AG04450 (cell line): ENCODE measurements at places on chromosomes 11 and 22.

DNA sequence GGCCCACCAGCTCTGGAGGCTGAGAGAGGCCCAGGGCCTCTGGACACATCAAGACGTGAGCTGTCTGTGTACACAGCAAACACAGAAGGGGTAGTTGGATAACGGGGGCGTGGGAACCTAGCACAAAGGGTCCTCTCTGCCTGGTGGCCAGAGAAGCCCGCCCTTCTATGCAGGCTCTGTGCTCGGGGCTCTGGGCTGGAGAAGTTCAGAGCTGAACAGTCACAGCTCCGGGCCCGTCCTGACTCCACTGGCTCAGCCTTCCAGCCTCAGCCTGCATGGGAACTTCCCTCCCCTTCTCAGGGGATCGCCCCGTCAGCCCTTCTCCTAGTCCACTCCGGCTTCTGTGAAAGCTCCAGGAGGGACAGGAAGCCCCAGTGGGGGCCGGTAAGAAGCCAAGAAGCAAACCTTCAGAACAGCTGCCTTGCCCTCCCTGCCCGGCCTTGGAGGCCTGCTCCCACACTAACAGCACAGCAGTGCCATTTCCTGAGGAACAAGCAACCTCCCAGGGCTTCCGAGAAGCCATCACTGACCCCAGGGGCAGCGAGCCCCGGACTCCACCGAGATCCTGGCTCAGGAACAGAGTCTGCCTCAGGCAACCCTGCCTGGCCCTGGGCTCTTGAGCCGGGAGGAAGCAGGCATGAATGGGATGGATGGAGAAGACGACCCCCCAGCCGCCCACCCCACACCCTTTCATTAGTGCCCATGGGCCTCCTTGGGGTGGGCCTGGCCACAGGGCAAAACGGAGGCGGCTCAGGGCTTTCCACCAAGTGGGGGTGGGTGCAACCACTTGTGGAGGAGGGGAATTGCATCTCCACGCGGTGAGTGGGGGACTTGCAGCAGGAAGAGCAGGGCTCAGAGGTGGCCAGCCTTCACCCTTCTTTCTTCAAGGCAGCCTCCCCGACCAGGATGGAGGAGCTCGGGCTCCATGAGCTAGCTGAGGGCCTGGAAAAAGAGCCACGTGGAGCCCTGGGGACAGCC is 119.8 kb downstream of the ST3GAL4 start:
- no peak for DNase-seq

- no peak for DNase-seq
Observed at GRCh38 chr11:75993126-75993525, 178.1 kb downstream of the UVRAG start.

DNA sequence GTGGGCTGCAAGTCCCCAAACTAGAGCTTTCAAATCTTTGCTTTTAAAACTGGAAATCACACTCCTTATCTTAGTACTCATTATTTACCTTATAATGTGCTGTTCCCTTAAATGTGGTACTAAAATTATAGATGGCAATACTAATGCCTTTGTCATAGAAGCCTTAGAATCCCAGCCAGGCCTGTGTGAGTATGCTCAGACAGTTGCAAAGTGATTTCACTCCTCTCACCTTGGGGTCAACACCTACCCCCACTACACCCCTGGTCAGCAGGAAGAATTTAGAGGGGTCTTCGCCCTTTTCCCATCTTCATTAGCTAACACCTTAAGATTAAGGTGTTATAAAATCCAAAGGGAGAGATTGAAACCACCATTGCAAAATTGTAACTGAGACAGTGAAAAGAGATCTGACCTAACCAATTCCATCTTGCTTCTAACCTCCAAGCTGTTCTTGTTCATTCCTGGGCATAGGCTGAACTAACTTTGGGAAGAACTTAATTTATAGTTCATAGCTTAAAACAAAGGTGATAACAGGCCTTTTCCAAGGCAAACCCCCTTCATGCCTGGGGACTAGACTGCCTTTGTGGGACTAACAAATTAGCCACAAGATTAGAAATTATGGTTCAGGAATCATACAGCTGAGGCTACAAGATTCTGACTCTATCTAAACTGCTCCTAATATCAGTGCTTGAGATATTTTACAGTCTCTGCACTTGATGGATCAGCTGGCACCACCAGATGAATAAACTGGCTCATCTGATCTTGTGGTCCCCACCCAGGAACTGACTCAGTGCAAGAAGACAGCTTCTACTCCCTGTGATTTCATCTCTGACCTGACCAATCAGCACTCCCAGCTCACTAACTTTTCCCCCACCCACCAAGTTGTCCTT is 10.4 kb upstream of the MRPL17 start:
- peak; percentile 38 for DNase-seq

DNA sequence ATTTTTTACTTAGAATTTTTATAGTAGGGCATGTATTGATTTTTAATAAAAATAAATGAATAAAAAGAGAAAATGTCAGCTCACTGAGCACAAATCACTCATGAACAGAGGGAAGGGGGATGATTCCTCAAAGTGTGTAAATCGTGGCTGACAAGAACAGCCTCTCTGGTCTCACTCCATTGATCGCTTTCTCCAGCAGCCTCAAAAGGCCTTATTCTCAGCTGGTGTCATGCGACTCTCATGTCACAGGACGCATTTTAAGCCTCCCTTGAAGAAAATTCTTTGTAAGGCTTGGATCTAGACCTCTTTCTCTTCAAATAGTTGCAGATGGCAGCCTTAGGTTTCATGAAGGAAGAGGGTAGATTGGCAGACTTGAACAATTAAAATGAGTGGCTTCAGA is 33.9 kb upstream of the SLC5A12 start:
- no peak for DNase-seq

GRCh38 chr11:95595973-95596489 is 193.6 kb downstream of the FAM76B start:
- no peak for DNase-seq
